ENCODE measurements at places on chromosomes 4 and X. TPM values are rescaled to one million over a fixed set of nuclear protein-coding genes. Genes with fewer than 3 reads are reported as not detected.

The EPHA5 gene
- total RNA-seq = 0.32 TPM

The PAGE2 gene
- not detected for total RNA-seq

The CCNQ gene
- total RNA-seq = 42.8 TPM

The HTRA3 gene
- total RNA-seq = 1.3 TPM

The TRAM1L1 gene
- 2.6 TPM for total RNA-seq

The DCLK2 gene
- total RNA-seq = 13.0 TPM

The FREM3 gene
- not detected for total RNA-seq

The XK gene
- total RNA-seq = 0.86 TPM

The CDX4 gene
- not detected for total RNA-seq

The ITIH6 gene
- total RNA-seq = not detected

The SPACA5 gene
- not detected for total RNA-seq

The JCHAIN gene
- 2.6 TPM for total RNA-seq

The SPOCK3 gene
- total RNA-seq = not detected

The HTATSF1 gene
- 35.0 TPM for total RNA-seq

The DSPP gene
- not detected for total RNA-seq

The CCDC149 gene
- 8.6 TPM for total RNA-seq

The MAGEC1 gene
- not detected for total RNA-seq

The TMSB15B gene
- 3.5 TPM for total RNA-seq

The XKRX gene
- total RNA-seq = not detected
